ENCODE measurements at places on chromosomes 3 and 15.

DNA sequence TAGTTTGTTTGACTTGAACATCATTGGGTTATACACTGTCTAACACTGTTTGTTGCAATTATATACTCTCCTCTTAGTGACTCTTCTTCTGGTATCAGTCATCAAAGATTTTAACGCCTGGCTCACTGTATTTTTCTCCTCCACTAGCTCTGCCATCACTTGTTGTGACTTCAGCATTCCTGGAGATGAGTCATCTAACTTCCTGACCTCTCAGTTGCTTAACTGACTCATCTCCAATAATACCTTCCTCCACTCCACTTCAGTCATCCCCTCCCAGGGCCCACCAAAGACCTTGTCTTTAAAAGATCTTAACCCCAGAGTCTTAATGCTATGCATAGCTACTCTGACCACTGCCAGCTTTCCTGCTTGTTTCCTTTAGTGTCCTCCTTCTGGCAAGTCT is 28.6 kb upstream of the CLSTN2 start:
- DNase-seq: no peak

DNA sequence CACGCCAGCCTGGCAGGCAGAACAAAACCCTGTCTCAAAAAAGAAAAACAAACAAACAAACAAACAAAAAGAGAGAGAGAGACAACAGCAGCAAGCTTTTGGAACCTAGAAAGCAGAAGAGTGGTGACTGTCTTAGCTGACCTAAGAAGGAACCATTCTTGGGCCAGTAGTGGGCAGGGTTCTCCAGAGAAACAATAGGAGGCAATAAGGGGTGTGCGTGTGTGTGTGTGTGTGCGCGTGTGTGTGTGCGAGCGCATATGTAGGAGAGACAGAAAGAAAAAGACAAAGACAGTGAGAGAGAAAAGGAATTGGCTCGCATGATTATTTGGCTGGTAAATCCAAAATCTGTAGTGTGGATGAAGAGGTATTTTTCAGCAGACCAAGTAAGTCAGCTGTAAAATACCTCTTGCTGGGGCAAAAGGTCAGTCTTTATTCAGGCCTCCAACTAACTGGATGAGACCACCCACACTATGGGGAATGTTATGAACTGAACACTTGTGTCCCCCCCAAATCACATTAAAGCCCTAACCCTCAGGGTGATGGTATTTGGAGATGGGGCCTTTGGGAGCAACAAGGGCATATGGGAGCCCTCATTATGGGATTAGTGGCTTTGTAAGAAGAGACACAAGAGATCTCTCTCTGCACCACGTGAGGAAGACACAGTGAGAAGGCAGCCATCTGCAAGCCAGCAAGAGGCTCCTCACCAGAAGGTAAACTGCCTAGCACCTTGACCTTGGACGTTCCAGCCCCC is 15.1 kb upstream of the BLM start:
- peak; percentile 28 for DNase-seq

- peak; percentile 10 for DNase-seq
Observed at GRCh38 chr3:162770551-162770950, 1273.9 kb downstream of the OTOL1 start.

DNA sequence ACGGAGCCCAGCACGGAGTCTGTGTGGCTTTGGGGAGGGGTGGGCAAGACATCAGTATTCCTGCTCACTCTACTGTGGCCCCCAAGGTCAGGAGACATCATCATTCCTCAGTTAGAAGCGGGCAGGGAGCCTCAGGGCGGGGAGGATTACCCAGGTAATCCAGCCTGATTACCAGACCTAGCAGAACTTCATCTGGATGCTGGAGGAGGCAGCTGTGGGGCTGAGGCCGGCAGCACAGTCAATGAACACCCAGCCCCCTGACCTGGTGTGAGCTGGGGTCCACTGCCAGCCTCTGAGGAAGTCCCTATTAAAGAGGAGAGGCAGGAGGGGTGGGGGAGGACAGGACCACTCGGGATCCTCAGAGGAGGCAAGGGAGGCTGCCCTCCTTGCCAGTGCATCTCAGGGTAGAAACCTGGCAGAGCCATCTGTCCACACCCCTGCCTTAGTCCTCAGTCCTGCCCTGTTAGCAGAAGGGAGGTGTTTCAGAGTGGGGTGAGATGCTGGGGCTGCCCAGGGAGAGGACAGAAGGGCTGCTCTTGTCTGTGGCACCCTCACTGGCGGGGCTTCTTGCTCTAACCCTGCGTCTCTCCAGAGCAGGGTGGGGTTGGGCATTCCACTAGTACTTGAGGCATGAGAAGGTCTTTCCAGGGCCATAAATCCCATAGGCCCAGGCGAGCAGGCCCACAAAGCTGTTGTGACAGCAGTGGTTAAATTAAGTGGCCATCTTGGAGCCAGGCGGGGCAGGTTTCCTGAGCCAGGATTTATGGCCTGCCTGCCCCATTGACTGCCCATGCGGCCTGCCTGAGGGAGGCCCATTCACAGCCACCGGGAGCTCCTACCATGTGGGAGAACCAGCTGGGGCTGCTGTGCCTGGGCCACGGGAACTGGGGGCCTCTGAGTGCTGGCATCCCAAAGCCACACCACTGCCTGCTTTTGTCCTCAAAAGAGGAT is 82.1 kb downstream of the LINGO1 start:
- no peak for DNase-seq

DNA sequence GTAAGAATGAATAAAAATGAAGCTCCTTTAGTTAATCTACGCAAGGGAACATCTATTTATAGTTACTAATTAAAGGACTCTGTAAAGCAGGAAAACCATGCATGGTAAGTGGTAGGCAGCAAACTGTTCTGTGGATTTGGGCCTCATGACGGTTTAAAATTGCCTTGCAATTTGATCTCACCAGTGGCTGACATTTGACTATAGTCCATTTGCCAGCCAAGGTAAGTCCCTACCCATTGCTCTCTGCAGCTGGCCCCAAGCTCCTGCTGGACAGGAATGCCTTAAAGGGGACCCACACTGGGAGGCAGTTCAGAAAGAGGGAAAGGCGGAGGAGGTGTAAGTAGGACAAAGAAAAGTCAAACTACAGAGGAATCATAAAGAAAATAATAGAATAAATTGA is 203.3 kb downstream of the PLCL2 start:
- DNase-seq: no peak

GRCh38 chr15:100627789-100628395 is 25.5 kb downstream of the ASB7 start:
- peak; percentile 91 for DNase-seq

DNA sequence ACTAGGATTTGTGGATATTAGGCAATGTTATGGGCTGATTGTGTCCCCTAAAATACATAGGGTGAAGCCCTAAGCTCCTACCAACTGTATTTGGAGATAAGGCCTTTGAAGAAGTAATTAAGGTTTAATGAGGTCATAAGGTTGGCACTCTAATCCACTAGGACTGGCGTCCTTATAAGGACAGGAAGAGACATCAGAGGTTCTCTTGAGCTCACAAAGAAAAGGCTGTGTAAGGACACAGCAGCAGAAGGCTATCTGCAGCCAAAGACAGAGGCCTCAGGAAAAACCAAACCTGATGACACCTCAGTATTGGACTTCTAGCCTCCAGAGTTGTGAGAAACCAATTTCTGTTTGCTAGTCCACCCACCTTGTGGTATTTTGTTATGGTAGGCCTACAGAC is 416.7 kb downstream of the ZBTB20 start:
- no peak for DNase-seq

DNA sequence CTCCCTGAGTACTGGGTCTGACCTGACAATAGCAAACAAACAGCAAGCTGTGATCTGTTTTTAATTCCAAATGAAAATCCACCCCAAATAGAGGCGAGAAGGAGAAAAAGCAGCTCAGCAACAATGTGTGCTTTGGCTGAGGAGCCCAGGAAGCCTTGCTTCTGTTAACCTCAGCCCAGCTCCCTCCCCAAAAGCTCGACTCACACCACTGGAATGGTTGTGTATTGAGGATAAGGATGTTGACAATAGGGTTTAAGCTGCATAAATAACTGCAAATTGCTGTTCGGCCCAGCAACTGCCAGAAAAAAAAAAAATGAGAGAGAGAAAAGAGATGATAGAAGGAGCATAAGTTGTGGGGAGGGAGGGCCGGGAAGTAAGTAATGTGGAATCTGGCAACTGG is 104.0 kb upstream of the TBC1D5 start:
- no peak for DNase-seq

- no peak for DNase-seq
Observed at GRCh38 chr15:81268881-81269601, 54.9 kb downstream of the STARD5 start.

Measured in muscle of back (tissue), 13 donors.